Hepatocyte (in vitro differentiated cells): ENCODE measurements at places on chromosomes 16 and 17. TPM values are rescaled to one million over a fixed set of nuclear protein-coding genes. Genes with fewer than 3 reads are reported as not detected.

- DNase-seq, result no peak
Observed at GRCh38 chr17:7987112-7987893, 15.1 kb upstream of the GUCY2D start.

DNA sequence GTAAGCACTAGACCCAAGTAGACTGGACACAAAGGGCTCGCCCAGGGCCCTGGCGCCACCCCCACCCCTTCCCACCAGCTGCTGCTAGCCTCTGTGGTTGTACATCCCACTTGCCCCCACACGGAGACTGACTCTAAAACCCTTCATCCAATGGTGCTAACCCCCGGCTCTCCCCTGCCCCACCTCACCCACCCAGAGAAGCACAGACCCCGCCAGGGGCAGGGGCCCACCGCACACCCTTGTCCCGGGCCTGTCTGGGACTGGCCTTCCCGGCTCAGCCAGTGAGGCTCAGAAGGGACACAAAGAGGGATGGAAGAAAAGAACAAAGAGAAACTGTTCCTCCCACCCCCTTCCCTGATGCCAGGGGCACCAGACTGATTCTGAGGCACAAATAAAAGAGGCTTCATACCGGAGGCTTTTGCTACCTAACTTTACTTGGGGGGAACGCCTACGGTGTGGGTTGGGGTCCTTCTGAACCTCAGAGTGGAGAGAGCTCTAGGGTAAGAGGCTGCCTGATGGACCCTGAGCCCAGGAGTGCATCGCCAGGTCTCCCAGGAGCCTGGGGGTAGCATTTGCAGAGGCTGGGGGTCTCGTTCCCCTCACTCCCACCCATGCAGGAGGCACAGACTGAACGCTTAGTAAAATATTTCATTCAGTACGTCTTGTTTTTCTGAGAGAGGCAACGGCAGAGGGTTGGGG is 8.2 kb downstream of the CORO6 start:
- DNase-seq, result no peak

DNA sequence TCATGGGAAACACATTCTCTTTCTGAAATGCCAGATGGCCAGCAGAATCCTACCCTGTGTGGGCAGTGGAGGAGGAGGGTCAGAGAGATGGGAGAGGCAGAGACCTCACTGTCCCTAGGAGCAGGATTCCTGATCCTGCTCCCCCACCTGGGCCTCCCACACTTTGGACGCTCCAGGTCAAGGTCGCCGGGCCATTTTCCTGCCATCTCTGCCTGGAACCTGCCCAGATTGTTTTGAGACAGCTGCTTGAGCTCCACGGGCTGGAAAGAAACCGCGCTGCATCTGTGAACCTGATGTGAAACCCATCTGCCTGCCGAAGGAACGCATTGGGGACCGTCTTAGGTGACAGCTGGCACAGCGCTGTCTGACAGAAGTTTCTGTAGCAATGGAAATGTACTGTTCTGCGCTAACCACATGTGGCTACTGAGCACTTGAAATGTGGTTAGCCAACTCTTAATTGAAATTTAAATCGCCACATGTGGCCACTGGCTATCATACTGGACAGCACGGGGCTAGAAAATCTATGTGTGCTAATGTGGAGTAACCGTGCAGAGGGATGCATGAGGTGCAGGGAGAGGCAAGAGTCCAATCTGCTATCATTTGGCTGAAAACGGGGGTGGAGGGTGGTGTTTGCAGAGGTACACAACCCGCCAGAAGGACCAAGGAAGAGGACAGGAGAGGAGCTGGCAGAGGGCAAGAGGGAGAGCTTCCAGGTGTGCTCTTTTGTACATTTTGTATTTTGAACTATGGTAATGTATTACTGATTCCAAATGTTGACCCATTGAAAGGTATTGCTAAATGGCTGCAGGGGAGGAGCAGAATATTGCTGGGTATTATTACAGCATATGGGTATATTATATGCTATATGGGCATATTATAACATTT is 15.4 kb upstream of the NUBP1 start:
- DNase-seq, result no peak

DNA sequence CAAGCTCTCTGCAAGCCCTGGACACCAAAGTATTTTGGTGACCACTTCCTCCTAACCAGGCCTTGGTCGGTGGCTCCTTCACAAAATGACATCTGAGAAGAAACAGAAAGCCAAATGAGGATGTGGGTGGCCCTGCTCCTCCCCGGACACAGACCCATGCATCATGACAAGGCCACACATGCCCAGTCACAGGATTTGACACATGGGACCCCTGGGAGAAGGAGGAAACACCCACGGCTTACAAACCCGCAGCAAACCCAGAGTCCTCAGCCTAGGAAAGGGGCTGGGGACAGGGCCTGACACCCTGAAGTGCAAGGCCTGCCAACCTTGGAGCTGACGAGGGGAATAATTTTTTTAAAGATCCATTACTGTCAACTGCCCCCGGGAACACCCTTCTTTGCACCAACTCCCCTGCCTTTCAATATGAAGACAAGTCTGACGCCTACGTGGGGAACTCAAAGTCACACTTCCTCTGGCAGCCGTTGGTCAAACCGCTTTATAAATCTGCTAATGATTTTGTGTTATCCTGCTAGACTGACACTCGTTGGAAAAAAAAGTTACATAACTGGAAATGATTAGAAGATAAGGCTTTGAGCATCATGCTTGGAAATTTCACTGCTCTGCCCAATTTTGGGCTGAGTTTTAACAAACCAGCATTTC is 41.3 kb downstream of the GAS7 start:
- DNase-seq, result no peak

DNA sequence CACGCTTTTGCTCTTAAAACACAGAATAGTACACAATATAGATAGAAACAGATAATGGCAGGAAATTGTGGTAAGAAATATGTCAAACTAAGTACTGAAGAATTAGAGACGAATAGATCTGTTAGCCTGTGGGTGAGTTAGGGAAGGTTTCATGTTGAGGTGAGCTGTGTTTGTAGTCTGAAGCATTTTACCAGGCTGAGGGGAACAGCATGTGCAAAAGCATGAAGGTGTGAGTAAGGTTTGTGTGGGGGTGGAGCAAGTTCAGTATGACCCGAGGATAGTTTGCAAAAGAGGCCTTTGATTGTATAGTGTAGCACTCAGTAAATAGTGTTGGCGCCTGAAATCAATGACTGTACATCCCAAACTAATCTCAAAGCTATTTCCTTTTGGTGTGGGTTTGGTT is 13.8 kb downstream of the IGSF6 start:
- DNase-seq, result no peak

GRCh38 chr16:31077592-31078396 is 3.6 kb downstream of the ZNF646 start:
- DNase-seq, result no peak

DNA sequence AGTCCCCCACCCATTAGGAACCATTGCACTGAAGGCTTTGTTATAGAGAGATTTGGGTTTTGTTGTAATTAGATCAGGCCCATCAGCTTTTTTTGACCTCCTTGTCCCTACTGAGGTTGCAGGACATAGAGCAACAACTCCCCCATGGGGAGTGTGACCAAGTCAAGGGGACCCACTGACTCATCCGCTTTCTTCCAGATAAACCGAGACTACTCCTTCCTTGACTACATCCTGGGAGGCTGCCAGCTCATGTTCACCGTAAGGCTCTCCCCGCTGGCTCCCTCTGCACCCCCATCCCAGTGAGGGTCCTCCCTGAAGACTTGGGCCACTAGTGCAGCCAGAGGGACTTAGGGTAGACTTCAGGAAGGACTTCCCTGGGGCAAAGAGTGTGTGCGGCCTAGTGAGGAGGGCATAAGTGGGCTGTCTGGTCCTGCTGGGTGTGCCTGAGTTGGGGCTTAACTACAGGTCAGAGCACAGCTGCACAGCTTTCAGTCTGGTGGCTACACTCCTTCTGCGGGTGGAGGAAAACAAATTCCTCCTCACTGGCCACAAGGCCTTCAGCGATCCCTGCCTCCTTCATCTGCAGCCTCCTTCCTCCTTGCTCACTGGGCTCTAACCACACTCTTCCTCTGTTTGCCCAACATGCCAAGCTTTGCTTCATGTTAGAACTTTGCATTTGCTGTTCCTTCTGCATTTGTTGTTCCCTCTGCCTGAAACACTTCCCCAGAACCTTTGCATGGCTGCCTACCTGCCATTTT is 31.0 kb downstream of the CPNE2 start:
- no peak for DNase-seq

DNA sequence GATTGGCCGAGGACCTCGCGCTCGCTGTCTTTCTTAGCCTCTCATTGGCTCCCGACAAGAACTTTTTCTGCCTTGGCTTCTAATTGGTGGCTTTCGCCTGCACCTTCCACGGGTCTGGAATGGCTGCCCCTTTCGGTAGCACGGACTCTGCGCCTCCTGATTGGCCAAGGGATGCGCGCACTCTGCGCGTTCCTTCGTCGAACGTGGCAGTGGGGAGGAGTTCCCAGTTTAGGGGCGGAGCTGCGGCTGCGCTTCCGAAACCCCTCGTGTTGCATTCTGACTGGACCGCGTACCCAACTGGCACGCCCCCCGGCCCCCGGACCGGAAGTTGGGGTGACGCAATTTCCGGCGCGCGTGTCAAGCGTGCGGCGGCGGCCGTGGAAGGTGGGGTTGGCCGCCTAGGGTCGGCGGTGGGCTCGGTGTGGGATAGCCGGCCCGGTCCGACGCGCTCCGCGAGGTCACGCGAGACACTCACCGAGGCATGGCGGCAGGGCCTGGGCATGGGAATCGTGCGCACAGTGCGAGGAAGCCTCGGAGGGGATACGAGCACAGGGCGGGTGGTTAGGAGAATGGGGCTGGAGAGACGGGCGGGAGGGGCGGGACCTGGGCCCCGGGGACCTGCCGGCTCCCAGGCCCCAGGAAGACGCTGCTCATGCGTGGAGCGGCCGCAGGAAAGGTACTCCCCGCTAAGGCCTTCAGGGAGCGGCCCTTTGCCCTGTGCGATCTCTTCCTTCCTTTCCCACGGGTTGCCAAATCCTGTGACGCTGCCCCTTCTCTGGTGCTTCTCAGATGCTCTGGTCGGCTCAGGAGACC is 627 bp upstream of the P4HB start:
- peak; percentile 100 for DNase-seq

DNA sequence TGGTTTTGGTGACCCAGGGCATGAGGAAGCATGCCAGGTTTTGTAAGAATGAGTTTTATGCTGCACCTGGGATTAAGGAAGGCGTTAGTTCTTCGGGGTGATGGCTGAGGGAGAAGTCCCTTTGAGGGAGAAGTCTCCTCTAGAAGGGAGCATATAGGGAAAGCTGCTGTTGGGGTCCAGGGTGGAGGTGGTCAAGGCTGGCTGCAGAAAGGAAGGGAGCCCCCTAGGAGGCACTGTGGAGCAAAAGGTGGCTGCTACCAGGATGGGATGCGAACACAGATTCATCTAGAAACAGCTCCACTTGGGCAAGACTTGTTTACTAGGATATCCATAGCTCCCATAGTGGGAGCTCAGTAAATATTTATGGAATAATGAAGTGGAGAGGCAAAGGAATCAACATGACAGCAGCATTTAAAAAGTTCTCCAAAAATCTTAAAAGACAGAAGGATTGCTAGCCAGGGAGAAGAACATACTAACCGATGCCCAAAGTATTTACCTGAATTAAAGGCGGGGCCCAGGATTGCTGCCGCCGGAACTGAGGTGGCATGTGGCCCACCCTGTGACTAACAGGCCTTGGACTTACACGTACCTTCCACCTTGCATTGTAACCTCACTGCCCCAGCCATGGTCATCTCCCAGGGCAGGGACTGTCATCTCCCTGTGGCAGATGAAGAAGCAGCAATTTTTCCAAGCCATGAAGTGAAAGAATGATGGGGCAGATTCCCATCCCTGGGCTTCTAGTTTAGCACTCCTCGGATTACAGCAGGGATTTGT is 7.1 kb upstream of the LPCAT2 start:
- no peak for DNase-seq

- no peak for DNase-seq
Observed at GRCh38 chr17:65750166-65750565, 188.7 kb upstream of the AXIN2 start.

- DNase-seq, result no peak
Observed at GRCh38 chr17:77531641-77532040, 390.9 kb downstream of the SEC14L1 start.

- DNase-seq, result no peak
Observed at GRCh38 chr16:84546669-84547545, 42.4 kb upstream of the MEAK7 start.

DNA sequence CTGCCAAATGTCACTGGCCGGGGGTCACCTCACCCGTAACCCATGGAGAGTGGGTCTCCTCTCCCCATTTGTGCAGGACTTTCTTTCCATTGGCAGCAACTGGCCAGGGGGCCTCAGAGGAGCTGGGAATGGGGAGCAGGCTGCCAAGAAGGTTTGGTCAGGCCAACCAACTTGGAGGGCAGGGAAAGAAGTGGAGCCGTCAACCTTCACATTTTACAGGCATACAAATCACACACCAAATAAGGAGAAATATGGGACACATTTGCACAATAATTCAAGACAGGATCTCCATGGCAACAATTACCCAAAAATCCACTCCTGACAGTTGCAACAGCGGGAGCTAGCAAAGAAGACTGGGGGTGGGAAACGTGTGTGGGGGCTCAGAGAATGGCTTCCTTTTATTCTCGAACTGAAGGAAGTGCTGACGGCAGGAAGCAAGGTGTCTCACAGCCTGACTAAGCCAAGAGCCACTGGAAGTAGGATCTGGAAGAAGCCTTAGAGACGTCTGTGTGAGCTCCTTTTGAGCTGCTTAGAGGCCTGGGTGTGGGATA is 20.9 kb downstream of the RPRML start:
- no peak for DNase-seq

DNA sequence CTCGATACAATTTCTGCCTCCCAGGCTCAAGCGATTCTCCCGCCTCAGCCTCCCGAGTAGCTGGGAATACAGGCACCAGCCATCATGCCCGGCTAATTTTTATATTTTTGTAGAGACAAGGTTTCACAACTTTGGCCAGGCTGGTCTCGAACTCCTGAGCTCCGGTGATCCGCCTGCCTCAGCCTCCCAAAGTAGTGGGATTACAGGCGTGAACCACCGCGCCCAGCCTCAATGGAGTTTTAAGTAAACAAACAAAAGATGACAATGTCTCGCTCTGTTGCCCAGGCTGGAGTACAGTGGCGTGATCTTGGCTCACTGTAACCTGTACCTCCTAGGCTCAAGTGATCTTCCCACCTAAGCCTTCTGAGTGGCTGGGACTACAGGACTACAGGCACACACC is 52.6 kb upstream of the TRAP1 start:
- DNase-seq, result no peak

Gene OTOP2
- 0.16 and 1.1 TPM in 2 replicates for total RNA-seq

Gene TMEM100
- 15.3 and 18.5 TPM in 2 replicates for total RNA-seq

Gene SDF2
- total RNA-seq, result 77.4 and 78.6 TPM in 2 replicates

Gene MC1R
- 4.2 and 4.5 TPM in 2 replicates for total RNA-seq

Gene DHRS7C
- total RNA-seq, result 1.2 TPM in 1 of 2 replicates, not detected in the other

Gene CACNG1
- total RNA-seq, result not detected in 2 replicates

Gene MYLK3
- total RNA-seq, result 2.0 and 6.5 TPM in 2 replicates

Gene TMC5
- total RNA-seq, result 2.9 and 3.1 TPM in 2 replicates
